ENCODE measurements at places on chromosomes 1 and 21.
A peak's percentile ranks its signal among the peaks of the same experiment; 100 is the strongest.

GRCh38 chr21:16309250-16309971 lies 579.6 kb downstream of the USP25 start:
- DNase-seq, result peak; percentile 25

DNA sequence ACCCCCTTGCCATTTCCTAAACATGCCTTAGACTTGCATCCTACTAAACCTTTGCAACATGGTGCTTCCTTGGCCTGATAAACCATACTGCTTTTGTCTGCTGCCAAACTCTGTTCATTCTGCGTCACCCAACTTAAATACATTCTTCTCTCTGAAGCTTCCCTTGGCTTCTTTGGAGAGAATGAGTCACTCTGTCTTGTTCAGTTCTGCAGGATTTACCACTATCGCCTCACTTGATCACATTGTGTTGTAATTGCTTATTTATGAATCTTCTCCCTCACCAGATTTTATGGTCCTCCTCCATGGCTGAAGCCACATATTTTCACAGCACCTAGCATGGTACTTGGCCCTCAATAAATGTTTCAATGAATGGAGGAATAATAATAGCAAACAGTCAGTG lies 21.7 kb upstream of the TUT4 start:
- DNase-seq, result no peak

GRCh38 chr1:212915245-212916091 lies 34.9 kb upstream of the VASH2 start:
- DNase-seq, result no peak

- no peak for DNase-seq
Measured at GRCh38 chr1:214420833-214421232, 130.6 kb downstream of the PTPN14 start.

DNA sequence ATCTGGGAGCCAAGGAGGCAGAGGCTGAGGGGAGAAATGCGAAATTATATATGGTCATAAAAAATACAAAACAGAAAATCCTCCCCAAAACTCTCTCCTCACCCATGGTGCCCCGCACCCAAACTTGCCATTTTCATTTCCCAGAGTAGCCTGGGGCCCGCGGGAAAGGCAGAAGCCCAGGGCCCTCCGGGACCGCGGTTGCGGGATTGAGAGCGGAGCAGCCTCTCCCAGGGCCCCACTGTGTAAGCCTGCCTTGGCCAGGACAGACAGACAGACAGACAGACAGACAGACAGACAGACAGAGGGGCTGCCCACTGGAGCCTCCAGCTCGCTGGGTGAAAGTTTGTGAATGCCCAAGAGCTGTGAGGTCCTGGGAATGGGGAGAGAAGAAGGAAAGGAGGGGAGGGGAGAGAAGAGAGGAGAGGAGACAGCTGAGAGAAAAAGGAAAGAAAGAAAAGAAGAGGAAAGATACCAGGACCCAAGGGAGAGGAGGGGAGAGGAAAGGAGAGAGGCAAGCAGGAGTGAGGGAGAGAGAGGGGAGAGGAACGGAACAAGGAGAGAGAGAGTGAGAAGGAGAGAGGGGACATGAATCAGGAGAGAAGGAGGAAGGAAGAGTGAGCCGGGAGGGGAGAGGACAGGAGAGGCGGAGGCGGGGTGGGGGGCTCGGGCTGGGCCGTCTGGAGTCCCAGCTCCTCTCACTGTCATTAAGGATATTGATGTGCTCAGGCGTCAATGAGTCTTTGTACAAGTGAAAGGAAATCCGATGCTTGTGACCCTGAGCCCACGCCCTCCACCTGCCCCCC lies 69.3 kb upstream of the CASZ1 start:
- no peak for DNase-seq

DNA sequence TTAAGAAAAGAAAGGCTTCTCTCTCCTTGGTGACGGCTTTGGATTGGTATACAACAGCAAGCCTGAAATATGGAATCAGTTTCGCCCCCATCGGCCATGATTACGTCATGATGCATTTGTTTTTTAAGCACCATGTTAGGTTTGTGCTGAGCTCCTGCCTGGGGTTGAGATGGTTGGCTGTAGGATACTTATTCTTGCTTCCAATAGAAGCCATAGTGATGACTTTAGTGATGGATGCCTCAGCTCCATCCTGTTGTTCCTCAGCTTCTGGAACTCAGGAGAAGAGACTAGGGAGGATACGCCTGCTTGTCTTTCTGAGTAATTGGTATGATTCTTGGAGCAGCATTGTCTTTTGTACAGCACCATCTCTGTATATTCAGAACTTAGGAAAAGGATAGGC lies 14.7 kb downstream of the XCL1 start:
- no peak for DNase-seq

DNA sequence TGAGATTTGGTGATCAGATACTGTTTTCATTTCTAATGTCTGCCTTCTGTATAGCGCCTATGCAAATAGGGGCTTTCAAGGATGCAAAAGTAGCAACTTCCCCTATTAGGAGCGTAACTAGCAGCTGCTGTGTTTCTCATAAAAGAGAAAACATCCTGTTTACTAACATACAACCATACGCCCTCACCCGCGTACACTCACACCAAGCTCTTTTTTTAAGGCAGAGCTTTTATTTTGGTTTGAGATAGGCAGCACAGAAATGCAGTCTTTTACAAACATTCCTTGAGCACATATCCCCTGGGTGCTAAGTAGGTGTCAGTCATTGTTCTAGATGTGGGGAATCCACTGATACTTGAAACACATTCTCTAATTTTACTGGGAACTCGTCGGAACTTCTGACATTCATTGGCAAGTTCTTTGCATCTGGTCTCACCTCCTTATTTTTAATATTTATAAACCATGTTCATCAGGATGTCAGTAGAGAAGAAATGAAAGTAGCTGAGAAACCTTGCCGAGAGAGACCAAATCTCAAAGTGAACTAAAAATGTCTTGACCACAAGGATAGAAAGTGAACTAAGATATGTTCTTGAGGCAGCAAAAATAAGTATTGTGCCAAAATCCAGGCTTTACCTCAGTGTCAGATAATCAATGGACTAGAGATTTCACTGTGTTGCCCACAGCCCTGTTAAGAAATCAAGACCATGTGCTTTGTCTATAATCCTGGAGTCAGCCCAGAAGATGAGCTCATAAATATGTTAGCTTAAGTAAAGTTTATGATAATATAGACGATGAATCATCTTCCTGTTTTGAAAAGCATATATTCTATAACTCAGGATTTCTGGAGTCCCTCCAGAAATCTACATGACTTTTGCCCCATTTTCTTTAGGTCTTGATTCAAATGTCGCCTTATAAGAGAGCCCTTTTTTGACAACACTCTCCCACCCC lies 350.9 kb downstream of the ST6GALNAC3 start:
- no peak for DNase-seq

DNA sequence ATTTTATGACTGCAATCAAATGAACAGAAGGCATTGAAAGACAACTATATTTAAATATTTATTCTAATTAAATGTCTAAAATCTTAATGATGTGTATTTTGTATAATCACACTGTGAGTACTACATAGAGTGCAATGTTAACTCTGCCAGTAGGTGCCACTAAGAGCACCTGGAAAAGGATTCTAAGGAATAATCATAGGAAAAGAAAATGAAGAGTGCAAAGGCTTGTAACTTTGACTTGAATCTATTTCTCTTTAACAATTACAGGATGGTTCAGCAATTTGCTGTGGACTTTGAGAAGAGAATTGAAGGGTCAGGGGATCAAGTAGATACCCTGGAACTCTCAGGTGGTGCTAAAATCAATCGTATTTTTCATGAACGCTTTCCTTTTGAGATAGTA lies 200.4 kb downstream of the DNM3 start:
- DNase-seq, result no peak

DNA sequence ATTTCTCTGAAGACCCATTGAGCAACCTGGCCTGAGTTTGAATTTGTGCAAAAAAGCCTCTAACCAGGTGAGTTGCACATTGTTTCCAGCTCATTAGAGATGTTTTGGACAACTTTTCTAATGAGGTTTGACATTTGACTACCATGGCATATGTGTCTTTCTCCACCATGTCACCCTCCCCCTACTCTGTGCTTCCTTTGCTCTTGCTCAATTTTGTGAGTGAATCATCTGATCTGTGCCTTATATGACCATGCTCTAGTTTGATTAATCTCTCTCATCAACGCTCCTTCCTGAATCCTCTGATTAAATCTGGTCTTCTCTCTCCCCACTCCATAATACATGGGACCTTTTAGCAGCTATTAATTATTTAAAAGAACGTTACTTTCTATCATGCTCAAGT lies 144.8 kb upstream of the SAMSN1 start:
- DNase-seq, result no peak

GRCh38 chr1:8679929-8680663 lies 137.3 kb downstream of the RERE start:
- DNase-seq, result no peak
